GM12891 (cell line): ENCODE measurements at places on chromosomes 5 and 9.

DNA sequence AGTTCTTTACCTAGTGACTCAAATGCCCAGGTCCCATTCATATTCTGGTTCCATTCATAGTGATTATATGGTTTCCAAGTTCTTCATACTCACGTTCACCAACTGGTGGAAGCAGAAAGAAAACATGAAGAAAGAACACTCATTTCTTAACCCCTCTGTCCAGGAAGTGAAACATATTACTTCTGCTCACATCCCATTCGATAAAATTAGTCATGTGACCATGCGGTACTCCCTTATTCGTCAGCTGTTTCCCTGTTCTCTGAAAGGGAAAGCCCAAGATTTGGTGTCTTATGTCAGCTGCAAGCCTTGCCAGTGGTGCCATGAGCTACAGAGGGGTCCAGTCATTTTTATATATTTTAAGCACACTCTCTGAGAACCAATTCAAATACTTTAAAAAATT, 387.0 kb upstream of the DMAC1 start:
- no peak for DNase-seq

DNA sequence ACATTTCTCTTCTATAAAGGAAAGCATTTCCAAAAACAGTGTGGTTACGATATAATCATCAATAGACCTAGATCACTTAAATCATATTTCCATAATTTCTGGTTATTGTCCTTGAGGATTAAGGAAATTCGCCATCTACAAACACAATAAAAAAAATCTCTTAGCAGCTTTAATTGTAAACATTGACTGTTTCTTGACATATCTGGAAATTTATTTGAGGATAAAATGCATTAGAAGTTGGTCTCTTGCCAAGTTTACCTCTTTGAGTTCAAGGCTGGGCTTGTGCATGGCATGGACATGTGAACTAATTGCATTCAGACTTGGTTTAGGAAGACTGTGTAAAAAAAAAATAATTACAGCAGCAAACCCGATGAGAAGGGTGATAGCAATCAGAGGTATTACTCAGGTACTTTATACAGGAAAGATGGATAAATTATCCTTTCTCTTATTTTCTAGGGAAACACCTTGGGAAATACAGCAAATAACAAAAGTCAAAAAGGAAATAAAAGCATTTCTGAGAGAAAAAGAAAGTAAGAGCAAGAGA, 237.9 kb downstream of the SLF1 start:
- no peak for DNase-seq

DNA sequence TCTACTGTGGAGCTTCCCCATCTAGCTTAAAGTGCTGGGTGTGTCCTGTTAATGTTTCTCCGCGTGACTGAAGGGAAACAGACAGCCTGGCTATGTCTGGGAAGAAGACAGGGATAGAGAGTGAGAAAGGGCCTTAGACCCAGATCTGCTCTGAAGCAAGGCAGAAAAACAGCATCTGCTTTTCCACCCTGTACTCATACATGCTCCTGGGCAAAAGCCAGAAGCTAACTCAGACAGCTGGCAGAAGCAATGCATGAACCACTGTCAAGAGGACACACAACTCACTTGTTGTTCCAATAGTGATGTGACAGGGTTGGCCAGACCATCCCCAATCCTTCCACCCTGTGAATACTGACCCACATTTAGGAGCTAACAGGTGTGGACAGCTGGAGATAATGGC, 63.3 kb downstream of the DPYSL3 start:
- no peak for DNase-seq

GRCh38 chr5:150763023-150763769, 4.4 kb upstream of the DCTN4 start:
- DNase-seq: no peak

GRCh38 chr5:20248118-20248517, 260.1 kb upstream of the CDH18 start:
- no peak for DNase-seq

DNA sequence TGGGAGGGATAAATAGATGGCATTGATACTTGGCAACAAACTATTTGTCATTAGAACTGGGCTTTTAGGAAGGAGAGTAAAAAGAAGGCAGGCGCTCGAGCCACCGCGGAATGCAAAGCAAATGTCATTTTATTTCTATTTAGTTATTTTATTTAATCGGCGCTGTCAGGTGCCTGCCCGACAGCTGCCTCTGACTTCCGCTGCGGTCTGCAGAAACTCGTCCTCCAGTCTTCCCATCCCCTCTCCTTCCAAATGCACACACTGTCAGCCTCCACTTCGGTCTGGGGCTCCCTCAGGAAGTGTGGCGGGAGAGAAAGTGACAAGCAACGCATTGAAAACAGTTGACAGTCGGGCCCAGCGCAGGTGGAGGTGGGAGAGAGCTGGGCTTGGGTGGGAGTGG, 29.3 kb downstream of the ASS1 start:
- DNase-seq: no peak

DNA sequence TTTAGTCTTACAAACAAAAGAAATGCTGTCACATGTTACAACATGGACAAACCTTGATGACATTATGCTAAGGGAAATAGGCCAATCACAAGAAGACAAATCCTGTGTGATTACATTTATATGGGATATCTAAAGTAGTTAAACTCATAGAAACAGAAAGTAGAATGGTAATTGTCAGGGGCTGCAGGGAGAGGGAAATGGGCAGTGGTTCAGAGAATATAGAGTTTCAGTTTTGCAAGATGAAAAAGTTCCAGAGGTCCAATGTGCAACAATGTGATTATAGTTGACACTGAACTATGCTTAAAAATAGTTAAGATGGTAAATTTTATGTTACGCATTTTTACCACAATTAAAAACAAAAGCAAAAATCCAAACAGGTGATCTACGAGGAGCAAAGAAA, 265.5 kb downstream of the NDUFS4 start:
- DNase-seq: no peak

DNA sequence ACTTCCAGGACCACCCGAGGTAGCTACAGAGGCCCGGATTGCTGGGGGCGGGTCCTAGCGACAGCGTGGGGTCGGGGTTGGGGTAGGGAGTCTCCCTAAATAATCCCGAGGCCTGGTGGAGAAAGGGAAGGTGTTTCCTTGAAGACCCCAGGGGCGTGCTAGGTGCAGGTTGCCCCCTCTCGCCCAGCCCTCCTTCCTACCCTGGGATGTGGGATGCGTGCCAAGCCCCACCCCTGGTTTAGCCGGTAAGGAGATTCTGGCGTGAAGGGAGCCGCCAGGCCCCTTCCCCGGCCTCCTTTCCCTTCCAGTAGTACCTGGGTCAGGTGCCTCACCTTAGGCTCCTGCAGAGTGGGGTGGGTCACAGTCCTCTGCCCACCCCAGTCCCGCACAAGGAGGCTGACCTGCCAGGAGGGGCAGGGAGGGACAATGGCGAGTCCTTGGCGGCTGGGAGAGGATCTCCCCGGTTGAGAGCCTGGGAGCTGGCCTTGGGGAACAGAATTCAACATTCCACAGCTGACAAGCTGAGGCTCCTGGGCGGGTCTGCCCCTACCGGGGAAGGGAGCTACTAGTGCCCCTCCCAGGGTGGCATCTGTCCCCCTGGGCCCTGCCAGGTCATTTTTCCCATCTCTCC, 674 bp downstream of the TSPAN17 start:
- DNase-seq: no peak

DNA sequence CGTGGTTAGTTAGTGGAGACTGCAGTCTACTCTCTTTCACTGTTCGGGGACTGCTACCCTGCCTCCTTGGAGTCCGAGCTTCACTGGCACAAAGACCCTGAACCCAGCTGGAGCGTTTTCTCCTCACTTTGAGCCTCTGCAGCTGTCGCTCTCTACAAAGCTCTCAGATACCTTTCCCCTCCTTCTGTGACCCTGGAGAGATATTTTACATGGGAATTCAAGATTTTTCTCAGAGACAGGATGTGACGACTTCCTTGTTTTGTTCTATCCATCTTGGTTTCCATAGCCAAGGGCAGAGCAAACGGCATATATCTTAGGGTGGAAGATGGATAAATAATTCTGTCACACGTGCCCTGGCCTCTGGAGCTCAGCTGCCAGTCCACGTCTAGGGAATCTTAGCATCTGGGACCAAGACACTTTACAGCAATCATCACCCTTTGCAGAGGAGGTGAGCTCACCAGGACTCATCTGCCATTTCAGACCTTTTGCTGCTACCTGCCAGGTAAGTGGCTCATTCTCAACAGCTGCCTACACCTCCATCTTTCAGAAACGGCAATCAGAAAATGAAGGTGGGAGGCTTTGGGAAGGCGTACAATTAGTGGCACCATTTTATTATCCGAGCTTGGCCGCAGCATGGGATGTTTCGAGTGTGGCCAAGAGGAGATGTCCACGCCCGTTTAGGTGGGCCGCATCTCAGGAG, at the start of gene BTNL9:
Gene BTNL9 (plus strand): TSS at position 336 of the 700 bp plus-strand sequence. CDS start 5,224 bp downstream, outside the sequence.
- DNase-seq: no peak

DNA sequence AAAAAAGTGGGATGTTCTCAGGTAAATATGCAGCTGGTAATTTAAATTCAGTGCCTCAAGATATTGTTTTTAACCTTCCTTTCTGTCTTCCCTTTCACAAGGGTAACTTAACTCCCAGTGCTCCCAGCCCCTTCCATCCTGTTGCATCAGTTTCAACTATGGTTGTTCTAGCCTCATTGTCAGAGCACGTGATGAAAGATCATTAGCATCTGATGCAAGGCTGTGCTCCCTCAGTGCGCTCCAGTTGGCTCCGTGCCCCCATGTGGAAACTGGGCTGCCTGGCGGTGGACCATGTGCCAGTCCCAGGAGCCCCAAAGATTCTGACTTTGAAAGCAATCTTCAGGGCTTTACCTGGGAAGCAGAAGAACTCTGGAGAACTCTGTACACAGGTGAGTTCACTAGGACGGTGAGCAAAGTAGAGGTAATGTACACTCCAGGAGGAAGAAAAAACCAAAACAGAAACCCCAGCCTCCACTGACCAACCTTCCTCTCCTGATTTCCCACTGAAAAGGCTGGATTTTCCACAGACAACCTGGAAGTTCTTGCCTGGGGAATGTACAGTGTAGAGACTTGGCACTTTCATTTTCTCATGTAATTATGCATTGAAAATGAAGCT, 96.9 kb downstream of the SLC1A3 start:
- no peak for DNase-seq

DNA sequence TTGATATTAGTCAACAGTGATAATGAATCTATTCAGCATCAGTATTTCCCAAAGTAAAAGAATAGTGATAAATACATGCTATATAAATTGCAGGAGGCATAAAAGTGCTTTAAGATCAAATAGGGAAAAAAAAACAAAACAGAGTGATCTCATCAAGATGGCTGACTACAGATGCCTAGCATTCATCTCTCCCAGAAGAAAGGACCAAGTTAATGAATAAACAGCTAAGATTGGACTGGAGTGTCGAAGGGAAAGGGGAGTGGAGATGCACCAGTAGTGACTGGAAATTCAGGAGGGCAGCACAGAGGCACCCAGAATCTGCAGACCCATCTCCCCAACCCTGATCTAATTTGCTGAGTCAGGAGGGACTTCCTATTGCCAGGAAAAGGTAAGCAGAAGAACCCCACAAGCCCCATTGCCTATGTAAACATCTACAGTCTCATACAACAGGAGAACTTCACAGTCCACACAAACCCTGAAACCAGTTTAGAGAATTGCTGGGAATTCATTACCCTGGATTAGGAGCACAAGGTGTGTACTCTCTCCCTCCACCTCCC, 699.4 kb downstream of the PTPRD start:
- no peak for DNase-seq
